ENCODE measurements at places on chromosomes 3 and 15. TPM values are rescaled to one million over a fixed set of nuclear protein-coding genes. Genes with fewer than 3 reads are reported as not detected.

DNA sequence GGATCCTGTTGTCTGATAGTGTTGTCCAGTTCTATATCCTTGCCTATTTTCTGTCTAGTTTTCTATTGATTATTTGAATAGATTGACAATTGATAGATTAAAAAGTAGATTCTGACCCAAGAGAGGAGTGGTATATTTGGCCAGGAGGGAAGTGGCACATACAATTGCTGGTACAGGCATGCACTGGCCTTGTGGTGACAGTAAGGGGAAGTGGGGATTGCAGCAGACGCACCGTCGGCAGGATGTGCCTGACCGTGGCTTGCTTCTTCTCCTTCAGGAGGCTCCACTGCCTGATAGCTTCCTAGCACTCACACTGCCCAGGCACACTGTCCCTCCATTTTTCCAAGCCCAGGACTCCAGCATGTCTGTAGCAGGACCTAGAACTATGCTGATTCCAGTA, 10.5 kb downstream of the GABRG3 start:
- no peak for DNase-seq

DNA sequence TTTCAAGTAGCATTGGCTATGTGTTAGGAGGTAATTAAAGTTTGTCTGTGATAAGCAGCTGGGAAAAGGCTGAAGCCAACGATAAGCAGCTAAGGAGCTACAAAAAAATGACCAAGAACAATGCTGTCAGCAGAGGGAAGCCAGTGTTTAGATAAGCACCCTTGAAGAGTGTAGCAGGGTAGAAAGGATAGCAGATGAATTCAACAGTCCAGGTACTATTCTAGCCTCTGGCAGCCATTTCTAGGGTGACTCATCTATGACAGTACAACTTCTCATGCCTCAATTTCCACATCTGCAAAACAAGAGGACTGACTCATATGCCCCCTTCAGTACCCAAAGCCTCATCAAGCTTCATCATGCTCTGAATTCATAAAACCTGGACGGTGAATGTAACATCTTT, 617.6 kb upstream of the UBE2E2 start:
- no peak for DNase-seq

DNA sequence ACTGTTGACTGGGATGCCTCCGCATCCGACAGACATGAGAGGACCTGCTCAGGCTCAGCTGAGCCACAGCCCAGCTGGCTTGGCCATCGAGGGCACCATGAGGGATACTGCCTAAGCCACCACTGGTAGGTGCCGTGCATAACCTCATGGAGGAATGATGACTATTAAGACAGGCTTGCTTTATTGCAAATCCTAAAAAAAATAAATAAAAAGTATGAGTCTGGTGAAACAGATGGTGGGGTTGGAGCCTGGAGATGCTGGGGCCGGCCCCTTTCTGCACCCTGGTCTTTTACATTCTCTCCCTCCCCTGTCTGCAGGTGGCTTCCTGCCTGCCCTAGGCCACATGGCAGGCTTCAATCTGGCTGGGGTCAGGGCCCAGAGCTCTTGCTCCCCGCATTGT, 24.0 kb upstream of the RAD18 start:
- no peak for DNase-seq

RBP2 gene
- not detected for total RNA-seq

EIF4A2 gene
- total RNA-seq, result 437 TPM
